Stimulated activated effector memory CD8-positive, alpha-beta T cell treated with anti-CD3 and anti-CD28 coated beads, Interleukin-12 subunit alpha, Interleukin-12 subunit beta, amount 100 ng/mL, for 72 hours (primary cell): ENCODE measurements at places on chromosomes 7 and 10.

DNA sequence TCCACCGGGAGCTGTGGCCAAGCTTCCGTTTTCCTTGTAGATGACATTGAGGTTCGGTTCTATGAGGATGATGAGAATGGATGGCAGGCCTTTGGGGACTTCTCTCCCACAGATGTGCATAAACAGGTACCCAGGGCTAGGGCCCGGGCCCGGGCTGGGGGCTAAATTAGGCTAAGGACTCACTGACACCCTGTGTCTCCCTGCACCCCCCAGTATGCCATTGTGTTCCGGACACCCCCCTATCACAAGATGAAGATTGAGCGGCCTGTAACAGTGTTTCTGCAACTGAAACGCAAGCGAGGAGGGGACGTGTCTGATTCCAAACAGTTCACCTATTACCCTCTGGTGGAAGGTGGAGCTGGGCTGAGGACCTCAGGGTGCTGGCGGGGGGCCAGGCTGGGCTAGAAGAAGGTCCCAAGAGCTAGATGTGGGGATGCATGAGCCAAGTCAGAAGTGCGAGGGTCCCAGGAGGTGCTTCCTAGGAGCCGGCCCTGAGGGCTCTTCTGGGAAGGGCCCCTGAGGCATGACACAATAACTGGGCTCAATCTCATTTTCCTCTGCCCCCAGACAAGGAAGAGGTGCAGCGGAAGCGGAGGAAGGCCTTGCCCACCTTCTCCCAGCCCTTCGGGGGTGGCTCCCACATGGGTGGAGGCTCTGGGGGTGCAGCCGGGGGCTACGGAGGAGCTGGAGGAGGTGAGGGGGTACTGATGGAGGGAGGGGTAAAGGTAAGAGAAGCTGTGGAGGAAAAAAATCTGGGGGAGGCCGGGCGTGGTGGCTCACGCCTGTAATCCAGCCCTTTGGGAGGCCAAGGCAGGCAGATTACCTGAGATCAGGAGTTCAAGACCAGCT lies 2.9 kb downstream of the NFKB2 start:
- DNase-seq, result no peak

DNA sequence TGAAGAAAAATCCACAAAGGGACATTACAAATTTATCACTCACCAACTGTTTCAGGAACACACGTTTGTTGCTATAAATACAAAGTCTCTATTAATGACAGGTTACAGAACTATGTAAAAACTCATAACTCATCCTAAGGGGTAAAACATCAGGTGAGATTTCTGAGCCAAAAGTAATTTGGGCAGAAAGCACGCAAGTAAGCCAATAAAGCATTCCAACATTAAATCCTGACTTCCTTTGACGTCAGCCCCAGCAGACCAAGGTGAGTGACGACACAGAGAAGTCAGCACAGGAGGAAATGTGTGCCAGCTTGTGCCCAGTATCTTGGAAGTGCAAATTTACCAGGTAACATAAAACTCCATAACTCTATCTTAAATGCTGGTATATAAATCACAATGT lies 45.7 kb downstream of the IMMP2L start:
- DNase-seq, result no peak

- DNase-seq, result no peak
Measured at GRCh38 chr10:42177077-42177792, 461.1 kb downstream of the ZNF33B start.

DNA sequence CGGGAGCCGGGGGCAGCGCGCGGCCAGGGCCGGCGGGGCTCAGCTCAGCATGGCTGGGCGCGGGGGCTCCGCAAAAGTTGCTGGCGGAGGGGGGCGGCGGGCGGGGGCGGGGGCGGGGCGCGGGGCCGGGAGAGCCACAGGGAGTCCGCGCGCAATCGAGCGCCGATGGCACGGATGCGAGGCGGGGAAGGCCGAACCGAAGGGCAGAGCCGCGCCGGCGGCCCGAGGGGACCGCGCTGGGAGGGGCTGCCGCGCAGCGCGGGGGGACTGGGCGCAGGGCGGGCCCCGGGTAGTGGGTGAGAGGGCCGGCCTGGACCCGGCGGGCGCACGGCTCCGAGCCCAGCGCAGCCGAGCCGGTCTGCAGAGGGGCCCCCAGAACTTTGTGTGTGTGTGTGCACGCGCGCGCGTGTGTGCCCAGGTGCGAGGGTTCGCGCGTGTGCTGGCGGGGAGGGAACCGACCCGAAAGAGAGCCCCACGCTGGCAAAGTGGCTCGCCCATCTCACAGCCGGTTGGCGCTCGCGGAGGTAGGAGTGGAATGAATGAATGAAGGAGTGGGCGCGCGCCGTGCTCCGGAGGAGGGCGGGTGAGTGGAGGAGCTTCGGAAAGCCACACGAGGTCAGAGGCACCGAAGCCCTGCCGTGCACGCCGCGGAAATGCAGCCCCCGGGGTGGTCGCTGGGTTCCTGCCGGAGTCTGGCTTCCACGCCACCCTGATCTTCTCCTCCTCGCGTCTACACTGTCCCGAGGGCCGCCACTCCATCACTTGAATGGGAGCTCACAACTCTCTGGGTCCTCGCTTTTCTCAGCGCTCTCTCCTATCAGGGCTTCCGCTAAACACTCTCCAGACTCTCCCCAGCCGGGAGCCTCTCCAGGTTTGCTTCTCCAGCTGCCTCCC lies at the start of gene HIPK2:
Gene HIPK2, minus strand, starts transcription at position 51 of the 894 bp plus-strand sequence. CDS start 375 bp downstream, outside the sequence.
- peak; percentile 84 for DNase-seq

DNA sequence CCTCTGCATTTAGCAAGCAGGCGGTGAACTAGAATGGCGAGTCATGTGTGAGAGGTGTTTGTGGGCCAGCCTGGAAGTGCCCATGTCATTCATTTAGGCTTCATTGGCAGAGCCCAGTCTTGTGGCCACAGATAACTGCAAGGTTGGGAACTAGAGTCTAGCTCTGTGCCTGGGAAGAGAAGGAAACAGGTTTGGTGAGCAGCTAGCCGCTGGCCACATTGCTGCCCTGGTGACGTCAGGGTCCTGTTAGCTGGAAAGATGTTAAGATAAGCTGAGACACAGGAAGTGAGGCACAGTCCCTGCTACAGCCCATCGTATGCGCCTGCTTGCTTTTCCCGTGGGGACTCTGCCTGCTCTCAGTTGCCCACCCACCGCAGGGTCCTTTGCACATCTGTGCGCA lies 185.5 kb downstream of the CAMK1D start:
- DNase-seq, result no peak

GRCh38 chr7:90587766-90588165 lies 8.4 kb upstream of the CDK14 start:
- no peak for DNase-seq

- no peak for DNase-seq
Measured at GRCh38 chr7:159125104-159125954, 19.3 kb downstream of the VIPR2 start.

DNA sequence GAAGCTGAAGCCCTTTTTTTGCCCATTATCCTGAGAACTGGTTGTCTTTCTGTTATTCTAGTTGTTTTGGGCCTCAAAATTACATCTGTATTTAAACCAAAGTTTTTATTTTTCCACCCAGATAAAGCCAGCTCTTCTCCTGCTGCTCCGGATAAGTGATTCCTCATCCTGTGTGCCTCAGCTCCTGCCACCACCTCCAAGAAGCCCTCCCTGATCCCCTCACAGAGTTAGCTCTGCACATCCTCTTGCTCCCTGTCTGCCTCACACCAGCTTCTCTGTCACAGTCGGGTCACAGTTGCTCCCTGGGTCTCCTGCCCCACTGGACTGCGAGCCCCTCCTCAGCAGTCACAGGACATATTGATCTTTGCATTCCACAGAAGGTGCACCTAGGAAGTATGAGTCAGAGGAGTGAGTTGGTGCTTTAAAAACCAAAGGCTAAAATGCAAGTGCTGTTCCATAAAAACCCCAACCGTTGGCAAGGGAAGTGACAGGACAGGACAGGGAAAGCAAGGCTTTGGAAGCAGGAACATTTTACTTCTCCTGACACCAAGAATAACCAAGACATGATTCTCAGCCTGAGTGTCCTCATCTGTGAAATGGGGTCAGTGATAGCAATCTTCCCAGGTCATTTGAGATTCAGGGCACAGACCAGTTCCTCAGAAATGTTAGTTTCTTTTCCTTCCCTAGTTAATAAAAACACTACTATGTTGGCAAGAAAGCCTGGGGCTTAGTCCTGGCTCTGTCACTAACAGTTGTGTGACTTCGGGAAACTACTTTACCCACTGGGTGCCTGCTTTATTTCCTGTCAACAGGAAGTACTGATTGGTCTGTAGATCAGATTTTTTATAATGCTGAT lies 36.5 kb upstream of the EEPD1 start:
- no peak for DNase-seq

GRCh38 chr7:4838626-4839334 lies 23.1 kb downstream of the PAPOLB start:
- DNase-seq, result no peak

DNA sequence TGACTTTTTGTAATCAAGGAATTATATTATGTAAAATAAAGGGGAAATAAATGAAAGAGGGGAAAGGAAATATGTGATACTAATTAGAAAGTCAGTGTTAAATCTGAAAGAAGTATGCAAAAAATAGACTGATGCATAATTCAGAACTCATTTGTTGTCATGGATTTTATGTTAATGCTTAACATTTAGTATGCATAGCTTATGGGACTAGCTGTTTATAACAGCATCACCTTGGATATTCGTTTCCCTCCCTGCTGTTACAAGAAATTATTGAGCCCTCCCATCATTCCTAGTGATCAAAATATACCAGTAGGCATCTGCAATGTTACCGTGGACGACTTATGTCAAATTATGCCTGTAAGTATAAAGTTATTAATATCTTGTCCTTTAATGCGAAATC lies 85.9 kb downstream of the HECTD2 start:
- DNase-seq, result no peak
